Fibroblast of skin of left quadriceps (primary cell): ENCODE measurements at places on chromosomes 5 and 9.
A peak's percentile ranks its signal among the peaks of the same experiment; 100 is the strongest.

DNA sequence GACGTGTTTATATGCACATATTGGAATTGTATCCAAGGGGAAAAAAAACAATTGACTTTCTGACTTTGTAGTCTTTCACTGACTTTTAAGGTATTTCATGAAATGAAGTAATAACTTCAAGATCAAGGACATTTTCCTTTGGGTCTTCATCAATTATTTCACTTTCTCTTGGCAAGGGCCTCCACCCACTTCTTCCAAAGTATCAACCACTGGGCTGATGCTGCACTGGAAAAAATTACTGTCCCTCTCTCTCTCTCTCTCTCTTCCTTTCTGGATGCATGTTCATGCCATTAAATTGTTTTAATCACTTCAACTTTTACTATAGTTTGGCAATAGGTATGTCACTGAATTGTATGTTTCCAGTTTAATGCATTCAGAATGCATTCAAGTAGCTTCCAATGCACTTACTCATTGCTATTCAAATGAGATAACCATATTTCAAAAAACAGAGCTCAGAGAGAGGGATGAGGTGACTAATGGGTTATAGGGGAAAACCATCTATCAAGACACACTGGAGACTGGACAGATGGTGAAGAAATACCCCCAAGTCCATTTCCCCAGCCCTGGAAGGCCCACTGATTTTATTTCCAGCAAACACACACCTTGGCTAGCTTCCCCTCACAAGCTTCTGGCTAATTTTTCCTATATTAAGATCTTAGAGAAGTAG lies 585.3 kb downstream of the EBF1 start:
- DNase-seq, result peak; percentile 91

DNA sequence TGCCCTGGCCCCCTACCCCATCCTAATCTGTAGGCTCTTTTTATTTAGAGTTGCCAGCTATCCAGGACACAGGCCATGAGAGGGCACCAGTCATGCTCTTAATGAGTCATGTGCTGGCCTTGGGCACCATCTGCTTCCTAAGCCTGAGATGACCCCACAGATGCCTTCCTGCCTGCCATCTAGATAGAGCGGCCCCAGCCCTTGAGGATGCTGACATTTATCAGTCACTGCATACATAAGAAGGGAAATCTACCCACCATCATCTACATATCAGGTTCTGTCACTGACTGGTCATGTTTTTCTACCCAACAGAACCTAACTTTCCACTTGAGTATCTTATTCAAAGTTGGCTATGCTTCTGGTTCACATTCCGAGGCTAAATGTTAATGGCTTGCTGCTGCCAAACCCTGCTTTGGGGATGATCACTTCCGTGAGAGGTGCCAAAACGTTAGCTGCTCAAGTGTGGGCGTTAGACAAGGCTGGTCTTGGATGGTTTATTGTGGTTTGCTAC lies 49.9 kb upstream of the TTC23L start:
- no peak for DNase-seq

DNA sequence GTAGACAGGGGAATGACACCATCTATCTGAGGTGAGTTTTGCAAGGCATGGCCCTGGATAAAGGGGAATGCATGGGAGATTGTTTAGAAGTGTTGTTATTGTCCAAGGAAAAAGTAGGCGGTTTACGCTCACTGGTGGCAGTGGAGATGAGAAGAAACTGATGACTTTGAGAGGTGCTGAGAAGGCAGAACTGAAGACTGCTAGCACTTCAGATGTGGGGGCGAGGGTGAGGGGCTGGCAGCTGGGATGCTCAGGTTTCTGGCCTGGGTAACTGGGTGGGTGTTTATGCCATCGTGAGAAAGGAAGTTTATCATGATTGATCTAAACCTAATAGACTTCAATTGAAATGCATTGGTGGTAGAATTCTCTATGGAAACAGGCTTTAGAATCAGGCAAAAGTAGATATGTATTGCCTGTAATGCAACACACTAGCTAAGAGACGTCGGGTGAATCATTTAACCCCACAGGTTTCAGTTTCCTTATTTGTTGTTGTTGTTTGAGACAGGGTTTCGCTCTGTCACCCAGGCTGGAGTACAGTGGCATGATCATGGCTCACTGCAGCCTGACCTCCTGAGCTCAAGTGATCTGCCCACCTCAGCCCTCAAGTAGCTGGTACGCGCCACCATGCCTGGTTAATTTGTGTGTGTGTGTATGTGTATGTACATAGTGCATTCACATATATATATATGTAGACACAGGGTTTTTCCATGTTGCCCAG lies 123.5 kb downstream of the SLC24A2 start:
- no peak for DNase-seq

DNA sequence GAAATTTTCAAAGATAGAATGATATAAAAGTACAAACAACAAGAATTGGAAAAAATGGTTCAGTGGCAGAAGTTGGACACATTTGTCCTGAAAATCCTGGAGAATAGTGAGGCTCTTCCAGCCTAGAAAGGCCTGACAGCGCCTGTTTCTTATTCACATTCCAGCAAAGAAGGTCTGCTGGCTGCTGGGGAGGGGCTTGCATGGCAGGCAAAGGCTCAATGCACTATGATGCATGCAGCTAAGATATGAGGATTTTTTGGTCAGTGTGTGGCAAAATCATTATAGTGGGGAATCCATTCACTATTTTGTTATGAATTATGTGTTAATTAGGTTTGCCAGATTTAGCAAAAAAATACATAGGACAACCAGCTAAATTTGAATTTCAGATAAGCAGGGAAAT lies 243.9 kb upstream of the SLC30A5 start:
- DNase-seq, result no peak

- no peak for DNase-seq
These were observed 130.9 kb downstream of the DOCK2 start for GRCh38 chr5:169767938-169768337.

DNA sequence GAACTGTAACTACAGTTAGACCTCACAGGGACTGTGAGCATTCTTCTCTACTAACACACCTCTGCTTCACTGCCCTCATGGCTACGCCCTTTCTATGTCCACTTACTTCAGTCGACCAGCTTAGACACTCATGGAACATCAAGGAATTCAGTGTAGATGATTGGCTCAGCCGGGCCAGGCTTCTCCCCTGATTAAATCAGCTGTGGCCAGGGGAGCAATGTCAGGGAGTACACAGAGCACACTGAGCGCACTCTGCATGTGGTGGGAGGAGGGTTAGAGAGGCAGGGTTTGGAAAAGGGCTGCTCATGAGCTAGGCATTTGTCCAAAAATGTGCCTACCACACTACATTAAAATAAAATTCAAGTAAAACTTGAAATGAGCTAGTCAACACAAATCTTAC lies 400.5 kb downstream of the ARRDC3 start:
- peak; percentile 18 for DNase-seq

GRCh38 chr9:34227445-34227844 lies 48.6 kb downstream of the UBAP1 start:
- no peak for DNase-seq

DNA sequence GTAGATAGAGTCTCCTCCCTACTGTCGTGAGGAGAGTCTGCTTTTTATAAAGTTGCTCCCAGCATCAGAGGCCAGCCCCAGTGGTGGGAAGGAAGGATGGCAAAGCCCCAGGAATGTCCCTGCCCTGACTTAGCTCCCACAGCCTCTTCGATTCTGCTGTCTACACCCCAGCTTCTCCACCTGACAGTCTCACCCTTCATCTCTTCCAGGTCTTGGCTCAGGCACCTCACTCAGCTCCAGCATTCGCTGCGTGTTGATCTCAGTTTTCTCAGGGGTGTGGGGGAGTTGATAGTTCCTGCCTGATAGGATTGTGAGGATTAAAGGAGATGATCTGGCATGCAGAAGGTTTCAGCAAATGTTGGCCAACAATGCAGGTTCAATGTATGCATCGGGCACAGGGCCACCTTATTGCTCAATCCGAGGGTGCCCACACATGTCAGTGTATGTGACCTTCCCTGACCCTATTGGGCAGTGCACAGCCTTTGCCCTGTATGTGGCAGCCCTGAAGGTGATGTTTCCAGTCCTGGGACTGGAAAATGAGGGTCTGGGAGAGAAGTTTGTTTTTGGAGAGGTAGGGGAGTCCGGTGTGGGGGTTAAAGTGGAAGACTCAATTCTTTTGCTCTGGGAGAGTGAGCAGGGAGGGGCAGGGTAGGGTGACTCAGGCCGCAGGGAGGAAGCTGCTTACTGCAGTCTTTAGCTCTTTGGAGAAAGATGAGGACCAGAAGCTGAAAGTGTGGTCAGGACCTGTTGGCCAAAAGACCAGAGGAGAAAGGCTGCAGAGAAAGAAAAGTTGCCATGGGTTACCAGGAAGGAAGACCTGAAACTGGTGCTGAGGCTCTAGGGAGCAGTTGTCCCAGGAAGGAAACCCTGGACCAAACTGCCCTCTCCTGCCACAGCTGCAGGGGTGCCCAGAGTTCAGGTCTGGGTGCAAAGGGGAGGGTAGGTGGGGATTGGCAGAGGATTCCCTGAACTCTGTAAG lies 153.2 kb downstream of the MACROH2A1 start:
- DNase-seq, result no peak

- no peak for DNase-seq
These were observed 330.6 kb downstream of the NR2F1-AS1 start for GRCh38 chr5:93250424-93250823.

DNA sequence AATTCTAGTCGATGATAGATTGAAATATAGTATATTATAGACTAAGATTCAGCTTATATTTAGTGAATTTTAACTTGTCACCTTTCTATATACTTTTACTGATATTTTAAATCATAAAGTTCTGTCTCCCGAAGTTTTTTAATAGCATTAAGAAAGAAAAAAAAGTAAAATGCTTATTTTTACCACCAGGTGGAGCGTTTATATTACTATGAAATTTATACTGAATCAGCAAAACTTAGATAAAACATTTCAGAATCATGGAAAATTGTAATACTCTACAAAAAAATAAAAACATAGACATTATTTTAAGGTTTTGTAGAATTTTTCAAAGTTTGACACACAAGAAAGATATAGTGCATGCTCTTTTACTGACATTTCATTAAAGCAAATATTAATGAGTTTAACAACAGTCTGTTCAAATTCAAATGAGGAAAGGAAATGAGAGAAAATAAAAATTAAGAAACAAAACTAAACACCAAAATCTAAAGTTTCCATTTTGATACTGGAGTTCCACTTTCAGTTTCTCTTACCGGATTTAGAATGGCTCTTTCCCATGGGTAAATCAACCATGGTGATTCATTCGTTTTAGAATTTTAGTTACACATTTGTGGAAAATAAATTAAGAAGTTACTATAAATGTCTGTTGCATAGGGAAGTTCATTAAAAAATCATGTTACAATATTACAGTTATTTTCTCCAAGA lies 1035.3 kb downstream of the CDH12 start:
- no peak for DNase-seq

DNA sequence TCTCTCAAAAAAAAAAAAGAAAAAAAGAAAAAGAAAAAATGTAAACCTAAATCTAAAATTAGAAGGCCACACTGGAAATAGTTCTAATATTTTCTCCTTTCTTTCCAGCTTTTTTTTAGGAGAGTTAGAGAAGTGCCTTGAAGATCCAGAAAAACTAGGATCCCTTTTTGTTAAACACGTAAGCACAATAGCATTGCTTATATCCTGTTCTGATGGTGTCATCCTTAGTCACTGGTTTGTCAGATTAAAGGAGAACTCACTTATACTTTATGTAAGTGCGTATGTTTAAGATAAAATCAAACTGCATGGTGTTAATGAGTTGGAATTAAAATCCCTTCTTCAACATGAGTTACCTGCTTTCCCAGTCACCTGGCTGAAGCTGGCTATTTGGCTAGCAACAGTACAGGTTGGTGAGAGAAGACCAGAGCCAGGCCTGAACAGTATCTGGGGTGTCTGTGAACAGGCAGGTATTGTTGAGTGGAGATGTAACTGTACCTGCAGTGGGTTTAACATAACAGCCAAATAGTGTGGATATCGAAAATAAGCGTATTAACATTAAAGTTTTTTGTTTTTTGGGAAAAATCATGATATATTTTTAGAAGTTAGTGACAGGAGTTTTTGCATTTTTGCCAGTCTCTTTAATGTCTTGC lies 104.7 kb upstream of the OTULINL start:
- no peak for DNase-seq

- peak; percentile 57 for DNase-seq
These were observed 279.7 kb downstream of the EBF1 start for GRCh38 chr5:158819840-158820620.

GRCh38 chr5:150112201-150113046 lies 26.1 kb upstream of the CSF1R start:
- peak; percentile 52 for DNase-seq

GRCh38 chr9:32378496-32378895 lies 5.9 kb upstream of the ACO1 start:
- DNase-seq, result peak; percentile 48
